Fibroblast of pulmonary artery (primary cell): ENCODE measurements at places on chromosomes 1 and 21.

DNA sequence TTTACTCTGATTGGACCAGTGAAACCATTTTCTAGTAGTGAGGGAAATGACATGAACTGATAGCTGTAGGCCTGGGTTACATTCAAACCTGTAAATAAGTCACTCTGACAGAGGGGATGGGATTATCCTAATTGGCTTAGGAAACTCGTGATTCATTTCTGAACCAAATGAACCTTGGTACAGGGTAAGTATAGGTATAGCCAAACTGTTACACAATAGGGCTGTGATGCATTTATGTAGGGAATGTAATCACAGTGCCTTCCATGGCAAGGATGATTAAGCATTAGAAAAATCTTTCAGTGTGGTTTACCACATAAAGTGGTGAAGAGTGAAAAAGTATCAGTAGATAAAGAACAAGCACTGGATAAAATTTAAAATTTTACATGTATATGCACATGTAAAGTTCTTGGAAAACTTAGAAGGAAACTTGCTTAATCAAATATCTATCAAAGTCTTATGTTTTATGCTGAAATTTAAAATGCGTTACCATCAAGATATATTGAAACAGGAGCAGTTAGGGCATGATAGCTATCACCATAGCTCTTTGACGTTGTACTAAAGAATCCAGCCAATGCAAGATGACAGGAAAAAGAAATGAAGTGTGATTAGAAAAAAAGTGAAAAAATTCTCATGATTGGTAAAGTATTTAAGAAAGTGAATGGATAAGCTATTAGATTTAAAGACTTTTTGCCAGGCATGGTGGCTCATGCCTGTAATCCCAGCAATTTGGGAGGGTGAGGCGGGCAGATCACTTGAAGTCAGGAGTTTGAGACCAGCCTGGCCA, 63.0 kb downstream of the RABGAP1L start:
- DNase-seq: peak; percentile 78

- DNase-seq: peak; percentile 90
Observed at GRCh38 chr1:9280015-9280860, 12.5 kb upstream of the SPSB1 start.

DNA sequence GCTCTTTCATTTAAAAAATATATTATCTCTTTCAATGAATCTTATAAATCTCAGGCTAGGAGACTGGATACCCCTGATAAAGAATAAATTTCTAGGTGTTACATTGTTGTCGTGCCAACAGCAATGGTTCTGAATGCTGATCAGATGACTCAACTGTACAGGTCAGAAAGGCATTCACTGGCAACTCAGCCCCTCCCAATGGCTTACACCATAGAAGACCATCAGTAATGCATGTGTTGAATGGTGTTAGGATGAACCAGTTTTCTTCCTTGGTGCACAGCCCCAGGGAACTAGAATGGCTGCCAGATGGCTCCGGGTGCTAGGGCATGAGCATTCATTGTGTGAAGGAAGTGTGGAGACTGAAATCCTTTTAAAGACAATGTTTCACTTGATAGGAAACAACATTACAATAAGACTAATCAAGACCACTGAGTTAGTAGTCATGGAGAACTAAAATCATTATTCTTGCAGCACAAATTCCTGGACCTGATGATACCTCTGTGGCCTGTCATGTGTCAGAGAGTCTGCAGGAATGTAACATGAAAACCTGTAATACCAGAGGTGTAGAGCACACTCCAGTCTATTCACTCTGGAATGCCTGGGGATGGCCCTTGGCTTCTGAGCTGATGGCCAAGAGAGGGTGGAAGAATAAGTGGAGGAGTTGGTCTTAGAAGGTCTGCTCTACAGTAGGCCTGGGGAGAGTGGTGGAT, 187.7 kb upstream of the LMO4 start:
- DNase-seq: no peak

DNA sequence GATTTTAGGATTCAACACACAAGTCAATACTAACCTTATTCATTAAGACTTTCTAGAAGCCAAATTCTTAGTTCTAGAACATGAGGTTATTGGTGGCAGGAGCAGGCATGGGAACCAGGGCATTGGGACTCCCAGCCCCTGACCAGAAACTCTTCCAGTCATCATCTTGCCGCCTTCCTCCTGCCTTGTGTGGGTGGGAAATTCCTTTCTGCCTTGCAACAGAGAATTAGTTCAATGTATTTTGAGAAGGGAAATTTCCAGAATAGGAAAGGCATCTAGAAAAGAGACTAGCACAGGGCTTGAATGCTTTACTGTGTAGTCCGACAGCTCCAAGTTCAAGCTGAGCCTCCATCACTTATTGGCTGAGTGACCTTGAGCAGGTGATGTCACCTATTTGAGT, 8.7 kb downstream of the GRHL3 start:
- no peak for DNase-seq

DNA sequence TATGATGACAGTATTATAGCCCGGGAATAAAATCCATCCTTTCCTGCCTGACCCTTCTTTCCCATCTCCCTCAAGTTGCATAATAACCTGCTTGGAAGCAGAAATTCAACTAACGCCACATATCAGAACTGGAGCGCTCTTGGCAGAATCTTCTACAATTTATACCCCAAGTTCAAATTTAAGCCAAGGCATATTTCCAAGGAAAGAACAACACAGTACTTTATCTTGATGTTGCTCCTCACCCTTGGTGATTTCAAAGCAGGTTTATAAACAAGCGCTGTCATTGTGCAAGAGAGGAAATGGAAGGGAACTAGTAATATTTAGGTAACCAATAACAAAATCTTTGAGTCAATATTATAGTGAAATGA, 38.0 kb upstream of the PTGFRN start:
- peak; percentile 90 for DNase-seq

DNA sequence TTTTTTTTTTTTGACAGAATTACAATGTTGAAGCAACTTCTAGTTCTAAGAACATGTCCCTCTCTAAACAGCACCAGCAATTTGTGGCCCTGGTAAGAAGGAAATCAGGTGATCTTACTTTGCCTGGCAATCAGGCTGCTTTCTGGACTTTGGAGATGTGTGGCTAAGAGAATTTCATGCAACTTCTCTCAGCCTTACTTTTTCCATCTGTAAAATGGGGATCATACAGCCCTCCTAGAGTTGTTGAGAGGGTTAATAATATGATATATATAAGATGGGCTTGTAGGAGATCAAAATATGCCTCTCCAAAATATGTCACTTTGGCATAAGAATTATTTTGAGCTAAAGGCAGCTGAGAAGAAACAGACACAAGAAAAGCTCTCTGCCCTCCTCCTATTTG, 92.0 kb downstream of the SLC25A24 start:
- no peak for DNase-seq
